ENCODE measurements at places on chromosomes 3 and 15.

- peak; percentile 72 for DNase-seq
Observed at GRCh38 chr3:105118905-105119304, 247.8 kb upstream of the ALCAM start.

DNA sequence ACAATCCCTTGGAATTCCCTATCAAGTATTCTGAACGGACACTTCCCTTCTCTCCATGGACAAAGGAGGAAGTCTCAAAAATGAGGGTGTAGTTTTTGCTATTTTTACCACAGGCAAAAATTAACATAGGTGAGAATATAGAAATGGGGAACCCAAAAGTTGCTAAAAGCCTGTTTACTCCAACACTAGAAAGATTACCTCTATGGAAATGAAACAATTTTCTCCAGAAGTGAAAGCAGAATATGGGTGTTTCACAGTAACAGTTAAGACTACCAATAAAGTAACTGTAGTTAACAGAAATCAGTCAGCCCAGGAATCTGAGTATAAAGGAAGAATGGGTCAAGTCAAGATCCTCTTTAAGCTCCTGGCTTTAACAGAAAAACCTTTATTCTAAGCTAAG is 9.3 kb downstream of the TRA2B start:
- DNase-seq, result no peak

DNA sequence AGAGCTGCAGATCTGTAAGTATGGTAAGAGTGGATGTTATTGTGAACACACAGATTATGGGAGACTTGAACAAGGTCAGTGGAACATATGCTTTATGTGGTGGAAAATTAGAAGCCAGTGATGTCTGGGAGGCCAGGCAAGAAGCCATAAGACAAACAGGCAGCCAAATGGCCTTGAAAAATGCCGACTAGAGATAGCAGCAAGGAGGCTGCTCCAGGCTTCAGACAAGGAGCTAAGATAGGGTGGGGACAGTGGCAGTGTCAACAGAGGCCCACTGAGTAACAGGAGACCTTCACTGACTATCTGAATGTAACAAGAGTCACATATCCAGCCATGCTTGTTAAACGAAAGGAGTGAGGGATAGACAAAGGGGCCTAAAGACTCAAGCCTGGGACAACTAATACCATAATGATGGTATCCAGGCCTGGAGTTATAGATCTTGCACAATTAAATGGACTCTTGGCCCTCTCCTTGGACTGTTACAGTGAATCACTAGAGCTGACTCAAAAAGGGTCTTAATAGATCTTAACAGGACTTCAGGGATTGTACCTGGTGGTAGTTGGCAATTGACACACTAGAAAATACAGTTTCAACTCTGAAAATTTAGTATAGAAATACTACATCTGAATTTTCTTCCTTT is 50.6 kb downstream of the CFAP20DC start:
- DNase-seq, result peak; percentile 34

DNA sequence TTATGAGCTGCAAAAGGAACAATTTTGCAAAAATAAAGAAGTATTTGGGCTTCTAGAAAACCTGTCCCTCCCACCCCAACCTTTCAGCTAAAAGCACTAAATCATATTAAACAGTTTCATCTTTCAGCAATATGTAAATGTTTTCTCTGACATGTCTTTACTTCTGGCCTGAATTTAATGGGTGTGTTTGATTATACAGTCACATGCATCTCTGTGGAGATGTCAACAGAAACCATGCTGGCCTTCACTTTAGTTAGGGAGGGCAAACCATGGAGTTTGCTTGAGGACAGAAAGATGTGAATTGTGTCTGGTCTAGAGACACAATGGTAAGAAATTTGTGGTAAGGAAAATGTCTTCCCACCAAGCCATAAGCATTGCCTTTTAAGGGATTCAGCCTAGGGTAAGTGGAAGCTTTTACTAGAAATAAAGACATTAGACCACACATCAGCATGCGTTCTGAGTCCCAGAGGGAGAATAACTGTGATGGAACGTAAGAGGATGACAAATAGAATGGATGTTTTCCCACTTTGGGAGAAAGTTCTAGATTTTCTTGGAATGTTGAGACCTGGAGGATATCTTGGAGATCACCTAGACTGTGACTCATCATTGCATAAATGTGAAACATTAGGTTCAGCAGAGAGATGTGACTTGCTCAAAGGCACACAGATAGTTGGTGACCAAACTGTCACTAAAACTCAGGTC is 68.9 kb downstream of the ST8SIA2 start:
- DNase-seq, result no peak

GRCh38 chr3:128271536-128272332 is 118.5 kb downstream of the EEFSEC start:
- no peak for DNase-seq

GRCh38 chr3:184209146-184209923 is 20.1 kb upstream of the VWA5B2 start:
- DNase-seq, result peak; percentile 36

GRCh38 chr15:43769584-43770228 is 7.1 kb downstream of the ELL3 start:
- DNase-seq, result peak; percentile 61

- no peak for DNase-seq
Observed at GRCh38 chr15:30973379-30973778, 18.0 kb downstream of the MTMR10 start.

- no peak for DNase-seq
Observed at GRCh38 chr3:5297895-5298294, 110.4 kb downstream of the EDEM1 start.

- no peak for DNase-seq
Observed at GRCh38 chr3:155164306-155164705, 84.2 kb downstream of the MME start.

DNA sequence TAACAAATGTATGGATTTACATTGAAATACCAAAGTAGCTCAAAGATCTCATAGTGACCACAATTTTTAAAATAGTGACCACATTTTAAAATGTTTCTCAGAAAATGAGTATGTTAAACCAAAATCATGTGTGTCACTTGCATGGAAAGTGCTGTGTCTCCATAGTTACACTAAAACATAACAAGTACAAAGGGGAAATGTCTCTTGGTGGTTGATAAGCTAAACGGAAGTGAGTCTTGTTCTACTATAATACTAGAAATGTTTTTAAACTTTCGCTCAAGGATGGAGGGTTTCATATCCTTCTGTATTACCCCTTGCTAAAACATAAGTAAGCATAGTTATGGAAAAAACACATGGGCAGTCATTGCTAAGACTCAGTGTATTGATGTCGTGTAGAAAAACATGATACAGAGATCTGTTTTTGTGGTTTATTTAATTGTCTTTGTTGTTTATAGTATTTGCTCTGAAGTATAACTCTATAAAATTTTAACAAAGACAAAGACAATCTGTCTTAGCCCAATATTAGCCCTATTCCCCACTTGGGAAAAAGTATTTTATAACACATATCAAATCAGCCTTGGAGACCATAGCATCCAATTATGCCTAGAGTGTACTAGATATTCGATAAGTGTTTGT is 27.0 kb upstream of the DENND4A start:
- peak; percentile 48 for DNase-seq

GRCh38 chr3:19159966-19160635 is 11.8 kb downstream of the KCNH8 start:
- DNase-seq, result no peak

DNA sequence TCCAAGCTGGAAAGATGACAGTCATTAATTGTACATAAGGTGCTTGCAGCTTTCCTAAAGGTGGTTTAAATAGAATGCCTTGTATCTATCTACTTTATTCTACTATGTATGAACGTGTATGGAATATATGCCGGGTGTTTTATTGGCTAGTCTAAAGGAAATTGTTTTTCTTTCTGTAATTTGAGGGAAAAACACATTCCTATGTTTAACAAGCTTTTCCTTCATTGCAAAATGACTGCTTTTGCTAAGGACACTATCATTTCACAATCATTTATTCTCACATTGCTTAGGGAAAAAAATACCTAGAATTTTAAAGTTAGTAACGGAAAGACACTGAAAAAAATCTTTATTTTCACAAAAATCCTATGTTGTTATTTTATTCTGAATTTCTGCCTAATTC is 141.7 kb downstream of the WDR76 start:
- no peak for DNase-seq

DNA sequence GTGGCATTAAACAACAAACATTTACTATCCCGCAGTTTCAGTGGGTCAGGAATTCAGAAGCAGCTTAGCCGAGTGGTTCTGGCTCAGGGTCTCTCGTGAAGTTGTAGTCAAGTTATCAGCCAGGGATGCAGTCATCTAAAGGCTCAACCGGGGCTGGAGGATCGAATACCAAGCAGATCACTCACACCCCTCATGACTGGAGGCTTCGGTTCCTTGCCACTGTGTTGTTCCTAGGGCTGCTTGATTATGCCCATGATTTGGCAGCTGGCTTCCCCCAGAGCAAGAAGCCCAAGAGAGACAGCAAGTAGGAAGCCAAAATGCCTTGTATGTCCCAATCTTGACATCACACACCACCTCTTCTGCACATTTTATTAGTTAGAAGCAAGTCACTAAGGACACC is 33.9 kb upstream of the CDCP1 start:
- peak; percentile 78 for DNase-seq
